ENCODE measurements at places on chromosomes 1 and 21.

DNA sequence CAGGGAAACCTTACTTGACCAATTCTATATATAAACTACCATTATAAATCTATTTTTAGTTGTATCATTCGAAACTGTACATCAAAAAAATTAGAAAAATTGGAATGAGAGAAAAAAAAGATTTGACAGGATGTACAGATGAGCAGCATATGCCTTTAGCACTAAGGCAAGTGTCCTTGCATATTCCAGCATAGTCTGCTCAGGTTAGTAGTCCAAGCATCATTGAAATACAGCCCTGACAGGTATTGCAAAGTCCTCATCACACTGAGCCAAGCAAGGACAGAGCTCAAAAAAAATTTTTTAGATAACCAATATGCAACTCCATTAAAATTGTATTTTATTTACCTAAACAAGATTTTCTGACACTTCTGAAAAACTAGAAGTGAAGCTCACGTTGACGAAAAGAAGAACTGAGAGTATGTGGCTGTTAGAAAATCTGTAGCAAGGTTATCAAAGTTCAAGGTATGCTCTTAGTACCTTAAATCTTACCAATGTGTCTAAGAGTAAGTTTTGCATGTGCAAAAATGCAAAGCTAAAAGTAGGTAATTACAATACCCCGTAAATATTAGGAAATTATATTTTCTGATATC is 465.6 kb upstream of the ADGRL4 start:
- no peak for DNase-seq

- DNase-seq, result no peak
Observed at GRCh38 chr1:234072793-234073192, 168.3 kb downstream of the SLC35F3 start.

- DNase-seq, result no peak
Observed at GRCh38 chr1:12601700-12602658, 16.0 kb downstream of the DHRS3 start.

- DNase-seq, result no peak
Observed at GRCh38 chr1:167776616-167777268, 55.0 kb downstream of the MPZL1 start.

DNA sequence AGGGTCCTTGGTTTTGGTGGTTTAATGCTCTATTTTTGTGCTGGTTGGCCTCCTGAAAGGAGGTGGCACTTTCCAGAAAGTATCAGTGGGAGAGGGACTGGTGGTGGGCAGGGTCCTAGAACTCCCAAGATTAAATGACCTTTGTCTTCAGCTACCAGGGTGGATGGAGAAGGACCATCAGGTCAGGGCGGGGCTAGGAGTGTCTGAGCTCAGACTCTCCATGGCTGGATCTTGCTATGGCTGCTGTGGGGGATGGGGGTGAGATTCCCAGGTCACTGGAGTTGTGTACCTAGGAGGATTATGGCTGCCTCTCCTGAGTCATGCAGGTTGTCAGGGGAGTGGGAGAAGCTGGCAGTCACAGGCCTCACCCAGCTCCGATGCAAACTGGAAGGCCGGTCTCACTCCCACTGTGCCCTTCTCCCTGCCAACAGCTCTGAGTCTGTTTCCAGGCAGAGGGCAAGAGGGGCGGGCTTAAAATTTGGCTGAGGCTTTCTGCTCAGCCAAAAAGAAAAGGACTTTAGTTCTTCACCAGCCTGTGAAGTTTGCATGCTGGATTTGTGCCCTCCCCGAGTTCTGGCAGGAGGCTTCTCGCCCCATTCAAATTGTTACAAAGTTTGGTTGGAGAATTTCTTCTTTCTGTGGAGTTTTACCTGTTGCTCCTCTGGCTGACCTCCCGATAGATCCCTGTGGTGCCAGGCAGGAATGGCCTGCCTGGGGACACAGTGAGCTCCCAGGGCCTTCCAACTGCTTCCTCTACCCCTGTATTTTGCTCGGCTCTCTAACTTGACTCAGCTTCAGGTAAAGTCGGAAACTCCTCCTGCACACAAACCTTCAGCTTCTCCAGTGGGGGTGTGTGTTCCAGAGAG is 13.1 kb upstream of the KYAT3 start:
- peak; percentile 55 for DNase-seq

DNA sequence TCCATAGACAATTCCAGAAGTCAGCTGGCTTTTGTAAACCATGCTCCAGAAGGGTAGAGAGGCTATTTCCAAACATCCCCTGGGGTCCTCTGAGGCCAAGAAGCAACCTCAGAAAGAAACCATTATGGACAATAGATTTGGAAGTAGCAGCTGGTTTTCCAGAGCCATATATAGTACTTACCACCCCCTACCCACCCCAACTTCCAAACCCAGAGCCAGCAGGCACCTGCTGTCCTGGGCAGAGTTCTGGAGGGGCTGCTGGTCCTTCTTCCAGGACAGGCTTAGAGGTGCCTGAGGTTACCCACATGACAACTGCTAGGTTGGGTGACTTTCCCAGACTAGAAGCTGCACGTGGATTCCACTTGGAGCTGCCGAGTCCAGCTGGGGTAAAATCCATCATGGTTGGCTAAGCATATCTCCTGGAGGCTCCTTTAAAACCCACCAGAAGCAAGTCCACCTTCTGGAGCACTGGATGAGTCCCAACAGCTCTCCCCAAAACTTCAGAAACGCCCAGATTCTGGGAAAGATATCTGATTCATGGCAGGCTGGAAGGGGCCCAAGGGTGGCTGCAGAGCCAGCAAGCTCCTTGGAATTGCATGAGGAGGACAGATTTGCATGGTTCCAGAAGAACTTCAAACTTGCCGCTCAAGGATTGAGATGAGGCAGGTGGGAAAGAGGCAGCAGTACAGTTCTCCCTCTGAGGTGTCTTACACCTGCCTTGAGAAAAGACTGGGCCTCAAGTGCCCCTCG is 5.8 kb downstream of the MYCL start:
- DNase-seq, result no peak

- DNase-seq, result no peak
Observed at GRCh38 chr1:21492356-21492625, 16.9 kb upstream of the ALPL start.

- DNase-seq, result no peak
Observed at GRCh38 chr1:51346086-51346942, 16.0 kb upstream of the TTC39A start.

GRCh38 chr1:159896546-159896930 is 3.4 kb downstream of the CFAP45 start:
- no peak for DNase-seq

- DNase-seq, result no peak
Observed at GRCh38 chr21:27564684-27565301, 597.9 kb upstream of the ADAMTS5 start.

- peak; percentile 67 for DNase-seq
Observed at GRCh38 chr1:12208764-12209494, 20.9 kb upstream of the VPS13D start.

DNA sequence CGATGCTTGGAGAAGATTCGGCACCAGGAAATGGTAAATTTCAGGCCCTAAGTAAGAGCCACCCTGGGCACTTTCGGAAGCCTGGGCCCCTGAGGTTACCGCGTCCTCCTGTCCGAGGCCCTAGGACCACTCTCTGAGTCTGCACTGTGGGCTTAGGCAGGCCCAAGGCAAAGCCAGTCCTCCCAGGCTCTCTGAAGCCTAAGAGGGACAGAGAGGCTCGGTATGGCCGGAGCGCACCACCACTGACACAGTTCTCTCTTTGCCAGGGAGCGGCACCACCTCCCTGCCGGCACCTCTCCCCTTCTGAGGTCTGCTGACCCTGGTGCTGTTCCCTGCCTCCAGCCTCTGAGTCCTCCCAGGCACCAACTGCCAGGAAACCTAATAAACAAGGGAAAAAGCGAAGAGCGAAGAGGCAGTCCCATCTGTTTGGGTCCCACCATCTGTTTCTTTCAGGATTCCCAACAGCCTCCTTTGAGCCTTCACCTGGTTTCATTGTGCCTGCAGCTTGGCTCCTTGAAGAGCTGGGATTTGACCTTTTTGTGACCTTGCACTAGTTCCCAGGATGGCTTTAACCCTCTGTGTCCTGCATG is 57.7 kb downstream of the VWA5B1 start:
- DNase-seq, result no peak

- DNase-seq, result no peak
Observed at GRCh38 chr21:45629046-45629981, 14.2 kb upstream of the PCBP3 start.

DNA sequence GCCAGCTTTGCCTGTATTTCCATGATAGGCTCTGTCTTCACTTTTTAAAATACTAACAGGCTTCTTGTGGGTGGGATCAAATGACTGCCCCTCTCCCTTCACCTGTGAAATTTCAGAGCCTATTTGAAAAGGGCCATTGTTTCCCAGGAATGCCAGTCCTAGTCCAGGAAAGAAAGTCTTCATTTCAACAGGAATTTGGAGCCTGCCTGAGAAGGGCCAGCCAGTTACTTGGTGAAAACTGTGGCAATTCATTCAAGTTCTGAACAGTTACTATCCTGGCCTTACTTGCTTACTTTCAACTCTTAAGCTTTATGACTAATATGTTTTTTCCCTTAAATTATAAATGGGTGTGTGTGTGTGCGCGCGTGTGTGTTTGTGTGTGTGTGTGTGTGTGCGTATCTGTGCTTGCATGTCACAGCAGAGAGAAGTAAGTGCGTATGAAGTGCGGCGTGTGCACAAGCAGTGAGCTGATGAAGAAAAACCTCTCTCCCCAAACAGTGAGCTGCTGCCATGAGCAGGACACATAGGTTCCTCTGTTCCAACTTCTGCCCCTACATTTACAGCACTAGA is 67.5 kb upstream of the RNPC3 start:
- DNase-seq, result no peak

GRCh38 chr1:30748699-30749401 is 8.7 kb downstream of the LAPTM5 start:
- peak; percentile 20 for DNase-seq

GRCh38 chr1:40944326-40944725 is 35.2 kb upstream of the CTPS1 start:
- DNase-seq, result no peak

DNA sequence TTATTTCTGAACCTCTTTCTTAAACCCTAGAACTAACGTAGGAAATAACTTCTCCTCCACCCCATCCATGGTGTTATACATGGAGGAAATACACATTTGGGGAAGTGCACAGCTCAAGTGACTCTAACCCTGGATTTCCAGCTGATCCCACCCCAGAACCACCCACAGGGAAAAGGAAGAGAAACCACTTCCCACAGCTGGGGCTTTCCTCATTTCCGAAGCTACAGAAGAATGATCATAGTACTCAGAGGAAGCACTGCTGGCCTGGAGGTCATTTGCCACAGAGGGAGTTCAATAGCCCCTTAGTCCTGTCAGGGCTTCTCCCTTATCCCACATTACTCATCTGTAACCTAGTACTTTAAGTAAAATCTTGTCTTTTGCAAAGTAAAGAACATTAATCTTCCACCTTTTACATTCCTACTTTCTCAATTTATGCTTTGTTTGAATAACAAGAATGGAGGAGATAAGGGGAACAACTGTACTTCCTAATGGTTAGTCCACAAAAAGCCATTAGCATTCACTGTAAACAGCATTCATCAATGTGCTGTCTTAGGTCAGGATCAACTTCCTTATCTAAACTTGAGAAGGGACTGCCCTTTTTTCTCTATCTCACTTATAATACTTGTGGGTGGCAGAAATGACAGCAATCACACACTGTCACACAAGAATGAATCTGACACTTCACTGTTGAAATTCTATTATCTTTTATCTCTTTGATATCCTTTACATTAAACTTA is 63.0 kb upstream of the RGS1 start:
- peak; percentile 8 for DNase-seq

- no peak for DNase-seq
Observed at GRCh38 chr1:220281159-220281574, 8.9 kb upstream of the RAB3GAP2 start.

DNA sequence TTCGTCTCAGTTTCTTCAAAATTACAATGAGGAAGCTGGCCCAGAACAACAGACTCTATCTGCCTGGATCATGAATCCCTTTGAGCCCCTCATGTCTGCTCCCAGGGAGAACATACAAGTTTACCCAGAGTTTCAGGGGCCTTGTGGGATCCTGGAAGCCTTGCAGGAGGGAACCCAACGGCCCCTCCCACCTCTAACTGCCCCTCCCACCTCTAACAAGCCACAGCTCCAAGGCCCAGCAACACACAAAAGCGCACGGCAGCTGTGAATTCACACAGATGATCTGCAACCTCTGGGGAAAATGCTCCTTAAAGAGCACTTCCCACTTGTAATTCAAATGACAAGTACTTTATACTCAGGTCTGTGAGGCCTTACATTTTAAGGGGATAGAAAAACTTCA is 113.3 kb downstream of the NPHP4 start:
- no peak for DNase-seq

DNA sequence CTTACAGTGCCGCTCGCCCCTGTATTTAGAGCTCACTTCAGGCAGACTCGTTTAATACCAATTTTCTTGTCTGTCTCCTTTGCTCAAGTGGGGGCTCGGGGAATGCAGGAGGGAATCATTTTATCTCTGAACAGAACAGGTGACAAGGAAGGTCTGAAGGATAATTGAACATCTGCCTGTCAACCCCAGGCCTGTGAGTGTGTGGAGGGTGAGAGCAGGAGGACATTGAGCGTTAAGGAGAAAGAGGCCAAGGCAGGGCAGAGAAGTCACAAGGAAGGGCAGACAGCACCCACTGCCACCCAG is 9.7 kb upstream of the PEF1 start:
- DNase-seq, result no peak

DNA sequence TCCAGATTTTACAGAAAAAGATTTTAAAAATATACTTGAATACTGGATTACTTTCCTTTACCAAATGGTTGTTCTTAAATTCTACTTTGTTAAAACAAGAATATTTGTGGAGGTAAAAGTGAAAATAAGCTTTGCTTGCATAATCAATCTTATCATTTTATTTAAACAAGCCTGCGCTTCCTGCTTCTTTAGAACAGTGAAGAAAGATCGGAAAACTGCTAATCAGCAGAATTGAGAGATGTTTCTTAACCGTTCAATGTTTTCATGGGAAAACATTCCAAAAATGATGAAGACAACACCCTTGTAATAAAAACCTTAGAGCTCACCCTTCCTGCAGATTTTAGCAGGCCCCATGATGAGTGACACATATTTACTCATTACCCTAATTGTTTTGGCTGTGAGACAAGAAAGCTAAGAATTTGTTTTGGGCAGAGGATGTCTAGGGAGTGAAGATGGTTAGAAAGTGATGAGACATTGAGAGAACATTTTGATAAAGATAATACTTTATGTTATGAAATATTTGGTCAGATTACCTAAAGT is 72.6 kb downstream of the TPR start:
- DNase-seq, result no peak

DNA sequence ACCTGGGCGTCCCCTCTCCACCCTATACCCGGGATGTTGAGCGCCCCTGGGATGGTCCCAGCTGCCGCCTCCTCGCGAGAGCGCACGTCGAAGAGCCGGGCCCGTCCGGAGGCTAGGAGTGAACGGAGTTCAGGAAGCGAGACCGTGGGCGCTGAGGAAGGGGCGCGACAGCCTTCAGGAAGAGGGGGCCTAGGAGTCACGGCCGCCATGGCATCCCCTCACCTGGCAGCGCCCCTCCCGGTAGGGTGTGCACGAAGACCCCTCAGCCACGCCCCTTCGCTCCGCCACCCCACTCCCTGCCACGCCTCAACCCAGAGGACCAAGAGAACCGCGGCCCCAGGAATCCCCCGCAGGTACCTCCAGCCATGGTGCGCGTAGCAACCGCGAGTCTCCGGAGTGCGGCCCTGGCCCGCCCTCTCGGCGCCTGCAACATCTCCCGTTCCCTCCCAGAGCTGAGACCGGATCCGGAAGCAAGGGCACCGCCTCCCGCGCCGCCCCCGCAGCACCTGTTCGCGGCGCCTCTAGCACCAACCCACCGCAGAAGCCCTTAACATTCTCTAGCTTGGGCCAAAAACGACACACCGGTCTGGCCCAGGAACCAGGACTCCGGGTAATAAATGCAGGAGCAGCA is at the start of gene TSTD1:
TSS of gene TSTD1 (minus strand) at position 442 of the 631 bp plus-strand sequence. CDS start at position 367, 75 bp downstream.
- no peak for DNase-seq

GRCh38 chr1:53371851-53372250 is 44.0 kb upstream of the LRP8 start:
- no peak for DNase-seq
